ENCODE measurements at places on chromosomes 4 and X.

GRCh38 chr4:75985116-75985515 lies 5.6 kb downstream of the SDAD1 start:
- DNase-seq, result no peak

DNA sequence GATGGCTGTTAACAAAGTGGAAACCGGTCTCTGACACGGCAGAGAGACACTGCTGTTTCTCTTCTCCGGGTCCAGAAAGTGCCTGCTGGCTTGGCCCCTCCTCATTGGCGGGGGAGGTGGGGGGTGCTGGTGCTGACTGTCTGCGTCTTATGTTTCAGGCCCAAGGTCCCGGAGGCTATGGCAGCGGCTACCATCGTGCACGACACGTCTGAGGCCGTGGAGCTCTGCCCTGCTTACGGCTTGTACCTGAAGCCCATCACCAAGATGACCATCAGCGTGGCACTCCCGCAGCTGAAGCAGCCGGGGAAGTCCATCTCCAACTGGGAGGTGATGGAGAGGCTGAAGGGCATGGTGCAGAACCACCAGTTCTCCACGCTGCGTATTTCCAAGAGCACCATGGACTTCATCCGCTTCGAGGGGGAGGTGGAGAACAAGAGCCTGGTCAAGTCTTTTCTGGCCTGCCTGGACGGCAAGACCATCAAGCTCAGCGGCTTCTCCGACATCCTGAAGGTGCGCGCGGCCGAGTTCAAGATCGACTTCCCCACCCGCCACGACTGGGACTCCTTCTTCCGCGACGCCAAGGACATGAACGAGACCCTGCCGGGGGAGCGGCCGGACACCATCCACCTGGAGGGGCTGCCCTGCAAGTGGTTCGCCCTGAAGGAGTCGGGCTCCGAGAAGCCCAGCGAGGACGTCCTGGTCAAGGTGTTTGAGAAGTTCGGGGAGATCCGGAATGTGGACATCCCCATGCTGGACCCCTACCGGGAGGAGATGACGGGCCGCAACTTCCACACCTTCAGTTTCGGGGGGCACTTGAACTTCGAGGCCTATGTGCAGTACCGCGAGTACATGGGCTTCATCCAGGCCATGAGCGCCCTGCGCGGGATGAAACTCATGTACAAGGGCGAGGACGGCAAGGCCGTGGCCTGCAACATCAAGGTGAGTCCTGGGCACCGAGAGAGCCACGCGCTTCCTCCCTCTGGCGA lies 2.2 kb downstream of the AKAP17A start:
- DNase-seq, result no peak

- DNase-seq, result no peak
Measured at GRCh38 chr4:125741825-125742452, 427.2 kb downstream of the FAT4 start.

- no peak for DNase-seq
Measured at GRCh38 chr4:118077767-118078105, 43.5 kb downstream of the NDST3 start.

DNA sequence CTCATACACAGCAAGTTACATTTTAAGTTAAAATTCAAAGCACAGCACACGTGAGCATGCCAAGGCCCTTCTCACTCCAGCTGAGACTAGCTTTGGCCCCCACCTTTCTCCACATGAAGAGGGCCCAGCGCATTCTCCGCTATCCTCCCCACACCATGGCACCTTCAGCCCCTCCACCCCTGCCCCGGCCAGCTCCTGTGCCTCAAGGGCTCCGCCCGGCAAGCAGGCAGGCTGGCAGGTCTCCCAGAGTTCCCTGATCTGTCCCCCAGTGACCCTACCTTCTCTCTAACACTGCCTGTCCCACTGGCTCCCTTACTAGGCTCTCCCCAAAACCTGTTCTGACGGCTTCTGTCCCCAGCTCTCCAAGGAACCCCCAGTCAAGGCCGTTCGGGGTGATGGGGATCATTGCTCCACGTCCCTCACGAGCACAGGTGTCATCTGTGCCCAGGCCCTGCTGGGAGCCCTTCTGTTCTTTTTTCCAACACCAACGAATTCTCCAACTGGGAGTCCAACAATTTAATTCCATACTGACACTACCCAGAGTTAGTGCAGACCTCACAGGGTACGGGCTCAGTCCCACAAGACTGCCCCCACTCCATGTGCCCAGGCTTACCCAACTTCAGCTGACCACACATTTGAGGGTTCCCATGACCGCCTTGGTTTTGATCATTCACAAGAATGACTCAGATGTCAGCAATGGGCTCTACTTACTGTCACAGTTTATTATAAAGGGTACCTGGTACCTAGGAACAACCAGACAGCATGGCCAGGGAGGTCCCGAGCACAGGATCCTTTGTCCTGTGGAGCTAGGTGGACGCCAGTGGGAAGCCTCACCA lies 4.2 kb downstream of the LETM1 start:
- DNase-seq, result no peak

DNA sequence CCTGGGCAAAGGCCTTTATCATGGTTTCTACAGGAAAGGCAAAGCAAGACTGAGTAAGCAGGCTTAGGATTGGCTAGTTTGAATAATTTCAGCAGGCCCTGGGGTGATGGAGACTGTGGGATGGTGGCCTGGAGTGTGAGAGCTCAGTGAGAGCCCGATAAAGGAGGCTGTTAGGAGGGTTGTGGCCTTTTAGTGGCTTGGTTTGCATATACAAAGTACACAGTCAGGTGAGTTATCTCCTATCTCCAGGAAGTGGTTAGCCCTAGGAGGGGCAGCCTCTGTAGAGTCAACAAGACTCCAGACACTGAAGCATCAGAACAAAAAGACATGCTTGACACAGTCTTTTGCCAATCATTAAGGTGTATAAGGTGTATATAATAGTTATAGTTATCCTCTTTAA lies 157.2 kb downstream of the CFAP299 start:
- peak; percentile 82 for DNase-seq

Measured in activated CD8-positive, alpha-beta memory T cell treated with anti-CD3 and anti-CD28 coated beads, Interleukin-2, amount 10 ng/mL, durations not matched to agents 7 days and 5 days (primary cell).